Glutamatergic neuron (in vitro differentiated cells): ENCODE measurements at places on chromosomes 4 and X. TPM values are rescaled to one million over a fixed set of nuclear protein-coding genes. Genes with fewer than 3 reads are reported as not detected.

The POU3F4 gene
- total RNA-seq, result 1.8 TPM

The CCDC158 gene
- total RNA-seq, result not detected

The MSN gene
- total RNA-seq, result 72.3 TPM

The WAS gene
- total RNA-seq, result 2.6 TPM

The SPIN4 gene
- total RNA-seq, result 5.5 TPM

The BEX3 gene
- total RNA-seq, result 242 TPM

DNA sequence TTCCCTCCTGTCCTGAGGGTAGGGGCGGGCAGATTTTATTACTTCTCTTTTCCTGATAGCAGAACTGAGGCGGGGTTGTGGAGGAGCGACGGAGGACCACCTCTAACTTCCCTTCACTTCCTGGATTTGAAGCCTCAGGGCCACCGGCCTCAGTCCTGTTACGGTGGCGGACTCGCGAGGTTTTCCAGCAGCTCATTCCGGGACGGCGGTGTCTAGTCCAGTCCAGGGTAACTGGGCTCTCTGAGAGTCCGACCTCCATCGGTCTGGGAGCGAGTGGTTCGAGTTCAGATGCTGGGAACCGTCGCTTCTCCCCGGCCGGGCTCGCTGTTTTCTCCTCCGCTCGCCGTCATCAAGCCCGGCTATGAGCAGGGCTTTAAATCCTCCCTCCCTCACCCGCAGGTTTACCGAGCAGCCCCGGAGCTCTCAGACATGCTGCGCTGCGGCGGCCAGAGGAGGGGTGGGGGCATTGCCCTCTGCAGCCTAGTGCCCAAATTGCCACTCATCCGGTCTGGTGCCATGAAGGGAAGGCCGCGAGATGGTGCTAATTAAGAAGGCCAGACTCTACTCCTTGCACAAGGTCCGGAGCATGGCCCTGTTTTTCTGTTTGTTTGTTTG, 23.3 kb downstream of the HAND2 start:
- peaks cover 53% of the 10 kb centered on the region for H3K27me3 ChIP-seq
- H3K4me3 ChIP-seq, result peak overlapping the region; percentile 70
- peaks cover 10% of the 10 kb centered on the region for H3K36me3 ChIP-seq
- peaks cover 5% of the 10 kb centered on the region for H3K4me1 ChIP-seq

GRCh38 chrX:66408507-66408906, 230.4 kb downstream of the EDA2R start:
- no peak for DNase-seq
- H3K36me3 ChIP-seq, result no peaks in the 10 kb centered on the region
- no peaks in the 10 kb centered on the region for H3K27me3 ChIP-seq
- no peak overlapping the region for H3K27ac ChIP-seq

GRCh38 chrX:51776851-51777250, 33.6 kb downstream of the GSPT2 start:
- H3K4me1 ChIP-seq, result no peaks in the 10 kb centered on the region
- no peak for DNase-seq
- H3K27ac ChIP-seq, result no peak overlapping the region
- H3K4me3 ChIP-seq, result no peak overlapping the region

GRCh38 chrX:46130247-46130646, 415.0 kb downstream of the ZNF674 start:
- peaks cover 1% of the 10 kb centered on the region for H3K27me3 ChIP-seq
- DNase-seq, result no peak
- H3K27ac ChIP-seq, result no peak overlapping the region
- H3K4me3 ChIP-seq, result no peak overlapping the region

- H3K27ac ChIP-seq, result no peak overlapping the region
- H3K4me3 ChIP-seq, result no peak overlapping the region
Observed at GRCh38 chr4:181796502-181796901, 446.7 kb upstream of the TENM3 start.

DNA sequence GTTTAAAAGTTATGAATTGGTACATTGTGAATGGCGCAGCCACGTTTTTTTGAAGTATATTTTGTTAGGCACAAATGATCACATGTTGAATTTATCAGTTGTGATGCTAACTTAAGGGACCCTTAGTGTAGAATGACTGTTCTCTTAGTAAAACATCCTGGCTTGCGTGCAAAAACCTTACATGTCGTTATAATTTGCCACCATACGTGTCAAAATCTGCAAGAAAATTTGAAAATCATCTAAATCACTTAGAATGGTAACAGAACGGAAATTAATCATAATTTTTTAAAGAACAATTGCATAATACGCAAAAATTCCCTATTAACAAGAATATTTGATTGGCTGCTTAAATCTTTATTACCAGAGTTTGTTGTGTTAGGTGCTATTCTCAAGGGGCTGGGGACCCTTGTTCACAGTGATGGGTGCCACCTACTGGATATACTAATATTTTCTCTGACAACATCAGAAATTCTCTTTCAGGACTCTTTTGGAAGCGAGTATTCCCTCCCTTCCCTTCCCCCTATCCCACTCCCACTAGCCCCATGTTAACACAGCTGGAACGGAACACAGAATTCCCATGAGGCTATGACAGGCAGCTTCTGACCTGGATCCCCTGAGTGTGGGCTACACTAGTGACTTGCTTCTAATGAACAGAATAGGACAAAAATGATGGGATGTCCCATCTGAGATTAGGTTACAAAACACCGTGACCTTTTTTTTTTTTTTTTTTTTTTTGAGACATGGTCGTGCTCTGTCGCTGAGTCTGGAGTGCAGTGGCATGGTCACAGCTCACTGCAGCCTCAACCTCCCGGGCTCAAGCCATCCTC, 71.8 kb downstream of the SUPT20HL2 start:
- no peaks in the 10 kb centered on the region for H3K36me3 ChIP-seq
- peaks cover 2% of the 10 kb centered on the region for H3K27me3 ChIP-seq
- H3K4me1 ChIP-seq, result peaks cover 3% of the 10 kb centered on the region

DNA sequence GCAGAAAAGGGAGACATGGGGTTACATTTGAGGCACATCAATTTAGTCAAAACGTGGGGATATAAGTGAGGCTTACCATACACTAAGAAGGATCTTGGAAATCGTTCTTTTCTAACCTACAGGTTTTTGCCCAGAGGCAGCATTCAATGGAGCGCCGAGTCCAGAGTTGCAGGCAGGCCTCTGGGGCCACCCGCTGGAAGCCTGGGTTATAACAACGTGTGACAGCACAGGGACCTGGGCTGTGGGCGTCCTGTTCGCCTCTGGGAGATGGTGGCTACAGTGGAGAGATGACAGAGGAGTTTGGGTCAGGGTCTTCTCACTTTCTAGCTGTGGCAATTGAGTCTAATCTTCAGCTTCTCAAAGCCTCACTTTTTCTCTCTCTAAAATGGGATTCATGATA, 53.9 kb downstream of the ENPP6 start:
- no peaks in the 10 kb centered on the region for H3K27me3 ChIP-seq
- no peaks in the 10 kb centered on the region for H3K36me3 ChIP-seq
- H3K4me1 ChIP-seq, result peaks cover 2% of the 10 kb centered on the region
- peak; percentile 87 for DNase-seq
- no peak overlapping the region for H3K4me3 ChIP-seq

- DNase-seq, result peak; percentile 80
- H3K36me3 ChIP-seq, result no peaks in the 10 kb centered on the region
- peak within 1 kb of the TSS; percentile 98 for H3K27ac ChIP-seq
- H3K27me3 ChIP-seq, result peaks cover 5% of the 10 kb centered on the region
Observed at GRCh38 chr4:80072744-80073472, at the start of gene ANTXR2. Gene ANTXR2, minus strand, starts transcription at chr4:80073229. Its CDS starts 669 bp downstream, at chr4:80072560.

GRCh38 chr4:60884587-60884986, 315.5 kb upstream of the ADGRL3 start:
- no peak overlapping the region for H3K27ac ChIP-seq
- no peaks in the 10 kb centered on the region for H3K36me3 ChIP-seq
- H3K4me3 ChIP-seq, result no peak overlapping the region
- H3K27me3 ChIP-seq, result no peaks in the 10 kb centered on the region
- no peak for DNase-seq

GRCh38 chrX:34917146-34917545, 25.4 kb upstream of the FAM47B start:
- H3K27me3 ChIP-seq, result no peaks in the 10 kb centered on the region
- DNase-seq, result no peak
- H3K36me3 ChIP-seq, result no peaks in the 10 kb centered on the region

GRCh38 chr4:139295206-139295941, 5.9 kb upstream of the NAA15 start:
- peak; percentile 100 for DNase-seq
- peak overlapping the region; percentile 98 for H3K4me3 ChIP-seq
- peak overlapping the region; percentile 95 for H3K27ac ChIP-seq
- no peaks in the 10 kb centered on the region for H3K36me3 ChIP-seq
- H3K4me1 ChIP-seq, result peaks cover 4% of the 10 kb centered on the region

- H3K27ac ChIP-seq, result no peak overlapping the region
- peaks cover 23% of the 10 kb centered on the region for H3K27me3 ChIP-seq
- peak; percentile 15 for DNase-seq
- H3K4me1 ChIP-seq, result peaks cover 18% of the 10 kb centered on the region
- H3K36me3 ChIP-seq, result peaks cover 5% of the 10 kb centered on the region
Observed at GRCh38 chr4:8851321-8852117, 20.1 kb downstream of the HMX1 start.

DNA sequence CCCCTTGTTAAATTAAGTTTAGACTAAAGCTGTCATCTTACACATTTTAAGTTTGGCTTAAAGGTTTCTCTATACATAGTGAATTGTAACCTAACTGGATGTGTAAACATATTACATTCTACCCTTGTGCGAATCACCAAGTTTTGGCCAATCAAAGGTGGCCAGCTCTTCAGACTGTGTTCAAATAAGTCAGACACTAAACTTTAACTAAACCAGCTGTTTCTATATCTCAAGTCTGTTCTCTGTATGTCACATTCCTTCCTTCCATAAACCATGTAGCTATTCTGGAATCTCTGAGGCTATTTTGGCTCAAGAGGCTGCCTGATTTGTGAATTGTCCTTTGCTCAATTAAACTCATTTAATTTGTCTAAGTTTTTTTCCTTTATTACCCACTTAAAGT, 6.7 kb downstream of the SULT1B1 start:
- H3K27ac ChIP-seq, result no peak overlapping the region
- H3K27me3 ChIP-seq, result no peaks in the 10 kb centered on the region
- H3K36me3 ChIP-seq, result no peaks in the 10 kb centered on the region
- DNase-seq, result no peak

DNA sequence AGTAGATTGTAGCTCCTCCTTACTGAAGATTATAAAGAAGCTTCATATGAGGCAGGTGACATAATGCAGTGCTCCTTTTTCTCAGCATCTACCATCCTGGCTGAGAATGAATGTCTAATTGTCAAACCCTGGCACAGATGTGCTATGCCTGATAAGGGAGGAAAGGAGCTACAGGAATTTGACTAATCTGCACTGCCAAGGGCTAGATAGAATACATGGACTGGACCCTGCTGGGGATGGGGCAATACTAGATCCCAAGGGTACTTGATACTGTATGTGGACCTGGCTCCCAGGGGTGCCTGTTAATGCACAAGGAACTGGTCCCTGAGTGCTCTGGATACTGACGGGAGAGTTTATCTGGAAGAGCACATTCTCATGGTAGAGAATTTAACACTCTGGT, 362.2 kb upstream of the EMCN start:
- H3K27me3 ChIP-seq, result no peaks in the 10 kb centered on the region
- H3K4me1 ChIP-seq, result no peaks in the 10 kb centered on the region
- no peak overlapping the region for H3K4me3 ChIP-seq
- no peak for DNase-seq
- no peaks in the 10 kb centered on the region for H3K36me3 ChIP-seq
- H3K27ac ChIP-seq, result no peak overlapping the region

DNA sequence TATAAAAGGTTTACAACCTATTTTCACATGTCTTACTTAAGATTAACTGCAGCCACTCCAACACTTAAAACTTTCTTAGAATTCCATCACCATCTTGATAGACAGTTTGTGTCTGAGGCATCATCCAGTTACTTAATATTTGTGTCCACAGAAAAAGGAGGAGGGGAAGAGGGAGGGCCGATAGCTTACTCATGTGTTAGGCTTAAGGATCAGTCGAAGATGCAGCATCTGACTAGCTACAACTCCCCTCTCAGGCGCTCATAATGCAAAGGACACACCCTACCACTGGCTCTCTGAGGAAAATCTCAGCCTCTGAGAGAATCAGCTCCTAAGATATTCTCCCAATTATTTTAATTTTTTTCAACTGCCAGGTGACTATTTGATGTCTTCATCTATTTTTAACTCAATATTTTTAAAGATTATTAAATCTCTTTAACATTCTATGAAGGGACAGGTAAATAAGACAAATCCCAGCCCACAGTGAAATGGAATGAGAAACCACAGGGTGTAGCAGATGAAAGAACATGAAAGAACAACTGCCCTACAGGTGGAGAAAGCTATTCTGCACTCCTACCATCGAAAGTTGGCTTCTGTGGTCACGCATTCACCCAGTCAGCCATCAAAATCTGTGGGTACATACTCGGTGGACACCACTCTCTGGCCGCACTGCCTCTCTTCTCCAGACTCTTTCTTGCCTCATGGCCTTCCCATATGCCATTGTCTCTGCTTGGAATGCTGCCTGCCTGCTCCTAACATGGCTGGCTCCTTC, 48.0 kb downstream of the ARAP2 start:
- H3K4me1 ChIP-seq, result no peaks in the 10 kb centered on the region
- H3K4me3 ChIP-seq, result no peak overlapping the region
- no peaks in the 10 kb centered on the region for H3K27me3 ChIP-seq
- H3K27ac ChIP-seq, result no peak overlapping the region
- no peak for DNase-seq
- no peaks in the 10 kb centered on the region for H3K36me3 ChIP-seq

GRCh38 chr4:127506283-127506682, 126.5 kb upstream of the INTU start:
- no peak overlapping the region for H3K4me3 ChIP-seq
- no peaks in the 10 kb centered on the region for H3K36me3 ChIP-seq
- H3K27me3 ChIP-seq, result peaks cover 6% of the 10 kb centered on the region

DNA sequence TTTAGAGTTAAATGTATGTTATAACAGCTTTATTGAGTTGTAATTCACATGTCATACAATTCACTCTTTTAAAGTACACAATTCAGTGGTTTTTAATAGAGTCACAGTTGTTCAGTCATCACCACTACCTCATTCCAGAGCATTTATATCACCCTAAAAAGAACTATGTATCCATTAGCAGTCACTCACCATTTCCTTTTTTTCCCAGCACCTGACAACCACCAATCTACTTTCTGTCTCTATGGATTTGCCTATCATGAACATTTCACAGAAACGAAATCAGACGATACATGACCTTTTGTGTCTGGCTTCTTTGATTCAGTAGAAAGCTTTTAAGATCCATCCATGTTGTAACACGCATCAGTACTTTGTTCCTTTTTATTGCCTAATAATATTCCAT, 52.9 kb upstream of the FRAS1 start:
- no peaks in the 10 kb centered on the region for H3K27me3 ChIP-seq
- peaks cover 5% of the 10 kb centered on the region for H3K36me3 ChIP-seq
- no peak overlapping the region for H3K4me3 ChIP-seq
- no peak overlapping the region for H3K27ac ChIP-seq
- DNase-seq, result no peak
